ENCODE measurements at places on chromosomes 11 and 22.

DNA sequence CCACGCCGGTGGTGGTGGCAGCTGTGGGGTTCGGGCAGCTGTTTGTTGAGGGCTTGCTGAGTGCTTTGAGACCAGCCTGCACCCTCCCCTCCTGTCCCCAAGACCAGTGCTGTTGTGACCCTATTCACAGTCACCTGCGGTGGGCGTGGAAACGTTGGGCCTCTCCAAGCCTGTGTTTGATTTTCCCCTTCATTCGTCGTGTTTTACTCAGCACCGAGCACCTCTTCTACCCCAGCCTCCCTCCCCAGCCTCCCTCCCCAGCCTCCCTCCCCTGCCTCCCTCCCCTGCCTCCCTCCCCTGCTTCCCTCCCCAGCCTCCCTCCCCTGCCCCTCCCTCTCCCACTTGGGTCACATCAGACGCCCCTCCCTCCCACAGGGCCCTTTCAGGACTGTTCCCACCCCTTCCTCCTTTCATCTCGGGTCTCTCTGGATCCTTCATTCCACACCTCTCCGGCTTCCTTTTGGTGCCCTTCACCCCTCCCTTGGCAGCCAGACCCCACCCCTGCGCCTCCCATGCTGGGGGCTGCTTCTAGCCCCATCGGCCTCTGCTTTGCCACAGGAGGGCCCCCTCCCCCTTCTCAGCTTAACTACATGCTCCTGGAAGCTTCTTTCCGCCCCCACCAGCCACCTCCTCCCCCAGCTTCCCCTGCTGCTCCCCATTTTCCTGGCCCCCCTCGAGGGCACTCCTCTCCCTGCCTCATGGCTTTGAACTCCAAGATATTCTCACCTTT is 14.8 kb downstream of the FRMD8 start:
- no peak for DNase-seq

GRCh38 chr22:46108564-46109473 is 41.5 kb upstream of the PPARA start:
- no peak for DNase-seq

GRCh38 chr11:126135235-126136176 is 72.8 kb upstream of the CDON start:
- no peak for DNase-seq

GRCh38 chr11:32344946-32345345 is 90.4 kb downstream of the WT1 start:
- DNase-seq = no peak

GRCh38 chr11:31509051-31509428 is 382 bp downstream of the IMMP1L start:
- DNase-seq = no peak

All from activated CD4-positive, CD25-positive, alpha-beta regulatory T cell treated with anti-CD3 and anti-CD28 coated beads, Interleukin-2, amount 50 U/mL, for 16 hours (primary cell).